ENCODE measurements at places on chromosomes 3 and 15. TPM values are rescaled to one million over a fixed set of nuclear protein-coding genes. Genes with fewer than 3 reads are reported as not detected.

ZMYND10 gene
- 1.3 TPM for total RNA-seq

PRSS50 gene
- 2.6 TPM for total RNA-seq

SLC9C1 gene
- total RNA-seq, result not detected

DNA sequence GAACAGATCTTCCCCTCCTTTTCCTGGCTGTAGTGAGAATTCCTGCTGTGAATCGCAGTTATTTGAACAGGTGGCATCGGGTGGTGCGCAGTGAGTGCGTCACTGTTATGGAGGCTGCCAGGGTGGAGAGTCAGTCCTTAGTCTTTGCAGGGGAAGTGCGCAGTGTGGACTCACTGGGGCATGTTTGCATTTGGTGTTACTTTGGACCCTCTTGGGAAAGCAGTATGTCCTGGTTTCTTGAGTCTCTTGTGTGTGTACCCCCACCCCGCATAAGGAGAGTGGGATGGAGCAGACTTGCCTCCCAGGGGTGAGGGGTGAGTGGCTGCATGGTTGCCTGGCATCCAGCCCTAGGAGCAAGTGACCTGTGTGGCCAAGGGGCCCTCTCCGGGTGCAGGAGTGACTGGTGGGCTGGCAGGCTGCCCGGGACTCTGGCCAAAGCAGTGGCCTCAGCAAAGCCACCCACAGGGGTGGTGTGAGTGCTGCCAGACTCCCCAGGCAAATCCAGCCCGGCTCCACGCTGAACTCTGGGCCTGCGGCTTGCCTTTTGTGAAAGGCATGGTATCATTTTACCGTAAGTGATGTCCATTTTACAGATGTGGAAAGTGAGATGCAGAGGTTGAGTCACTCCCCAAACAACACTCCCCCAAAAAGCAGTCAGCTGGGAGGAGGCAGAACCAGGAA lies 46.4 kb downstream of the DNASE1L3 start:
- peak overlapping the region; percentile 88 for H3K27ac ChIP-seq
- peaks cover 2% of the 10 kb centered on the region for H3K36me3 ChIP-seq
- peak; percentile 96 for DNase-seq
- no peaks in the 10 kb centered on the region for H3K27me3 ChIP-seq
- H3K4me1 ChIP-seq, result peaks cover 76% of the 10 kb centered on the region

DNA sequence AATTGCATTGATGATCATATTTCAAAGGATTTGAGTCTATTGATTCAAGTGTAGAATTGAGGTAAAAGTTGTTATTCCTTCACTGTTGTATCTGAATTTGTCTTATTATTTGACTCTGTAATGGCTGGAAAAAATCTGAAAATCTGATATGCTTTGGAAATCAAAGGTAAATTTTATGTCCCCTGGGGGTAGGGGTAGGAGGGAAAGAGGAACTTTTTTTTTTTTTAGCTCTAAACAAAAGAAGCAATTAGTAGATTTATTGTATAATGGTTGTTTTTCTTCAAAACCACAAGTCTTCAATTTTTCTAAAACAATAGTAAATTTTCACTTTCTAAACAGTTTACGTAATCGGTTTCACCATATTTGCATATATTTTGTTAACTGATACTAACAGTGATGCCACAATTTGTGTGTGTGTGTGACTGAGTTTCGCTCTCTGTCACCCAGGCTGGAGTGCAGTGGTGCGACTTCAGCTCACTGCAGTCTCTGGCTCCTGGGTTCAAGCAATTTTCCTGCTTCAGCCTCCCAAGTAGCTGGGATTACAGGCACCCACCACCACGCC lies 91.7 kb upstream of the GOLGA6L4 start:
- H3K4me3 ChIP-seq, result no peak overlapping the region
- H3K27me3 ChIP-seq, result no peaks in the 10 kb centered on the region
- no peaks in the 10 kb centered on the region for H3K4me1 ChIP-seq
- DNase-seq, result no peak
- H3K27ac ChIP-seq, result no peak overlapping the region

- no peaks in the 10 kb centered on the region for H3K27me3 ChIP-seq
- H3K27ac ChIP-seq, result no peak overlapping the region
- no peaks in the 10 kb centered on the region for H3K36me3 ChIP-seq
- H3K4me3 ChIP-seq, result no peak overlapping the region
Measured at GRCh38 chr3:67009716-67010115, 11.6 kb downstream of the KBTBD8 start.

DNA sequence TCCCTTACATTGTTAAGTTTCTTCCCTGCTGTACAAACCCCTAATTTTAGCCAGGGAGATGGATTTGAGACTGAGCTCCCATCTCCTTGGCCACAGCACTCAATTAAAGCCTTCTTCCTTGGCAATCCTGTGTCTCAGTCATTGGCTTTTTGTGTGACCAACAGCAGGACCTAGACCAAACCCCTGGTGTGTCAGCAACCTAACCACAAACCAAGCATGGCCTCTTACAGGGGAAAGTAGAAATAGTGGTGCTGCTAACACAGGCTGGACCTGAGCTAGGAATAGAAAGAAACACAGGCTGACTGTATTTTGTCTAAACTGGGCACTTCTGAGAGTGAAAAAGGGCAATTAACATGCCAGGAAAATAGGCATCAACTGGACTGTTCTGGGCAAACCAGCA lies 37.9 kb downstream of the PPCDC start:
- no peak overlapping the region for H3K27ac ChIP-seq
- H3K27me3 ChIP-seq, result no peaks in the 10 kb centered on the region
- no peak for DNase-seq
- H3K4me1 ChIP-seq, result peaks cover 15% of the 10 kb centered on the region
- H3K36me3 ChIP-seq, result no peaks in the 10 kb centered on the region

- H3K4me3 ChIP-seq, result no peak overlapping the region
- no peaks in the 10 kb centered on the region for H3K4me1 ChIP-seq
- no peaks in the 10 kb centered on the region for H3K27me3 ChIP-seq
- H3K27ac ChIP-seq, result no peak overlapping the region
- no peaks in the 10 kb centered on the region for H3K36me3 ChIP-seq
Measured at GRCh38 chr15:82093325-82093724, 47.5 kb upstream of the MEX3B start.

DNA sequence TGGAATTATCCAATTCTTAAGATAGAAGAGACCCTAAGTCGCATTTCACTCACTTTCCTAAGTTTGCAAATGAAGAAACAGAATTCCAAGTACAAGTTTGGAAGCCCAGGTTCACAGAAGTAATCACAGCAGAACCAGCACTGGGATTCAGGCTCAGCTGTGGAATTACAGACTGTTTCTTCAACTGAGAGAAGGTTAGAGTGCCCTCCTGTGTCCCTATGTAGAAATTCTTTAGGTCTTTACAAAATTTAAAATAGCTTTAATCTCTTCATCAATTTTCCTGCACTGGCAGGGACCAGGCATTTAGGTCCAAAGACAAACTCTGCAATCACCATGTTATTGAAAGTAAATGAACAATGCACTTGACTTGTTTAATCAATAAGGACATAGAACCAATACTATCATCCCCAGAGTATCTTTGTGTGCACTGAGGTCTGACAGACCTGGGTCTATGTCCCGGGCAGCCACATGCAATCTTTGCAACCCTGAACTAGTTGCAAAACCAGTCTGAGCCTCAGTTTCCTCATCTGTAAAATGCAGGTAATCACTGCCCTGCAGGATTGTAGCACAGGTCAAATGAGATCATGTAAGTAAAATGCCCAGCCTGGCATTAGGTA lies 96.3 kb upstream of the ZBED2 start:
- no peak overlapping the region for H3K4me3 ChIP-seq
- H3K36me3 ChIP-seq, result no peaks in the 10 kb centered on the region
- H3K27me3 ChIP-seq, result no peaks in the 10 kb centered on the region
- H3K27ac ChIP-seq, result no peak overlapping the region

- no peaks in the 10 kb centered on the region for H3K27me3 ChIP-seq
- no peak overlapping the region for H3K4me3 ChIP-seq
- H3K27ac ChIP-seq, result no peak overlapping the region
- no peaks in the 10 kb centered on the region for H3K36me3 ChIP-seq
- H3K4me1 ChIP-seq, result no peaks in the 10 kb centered on the region
- no peak for DNase-seq
Measured at GRCh38 chr3:148366743-148367410, 330.8 kb upstream of the AGTR1 start.

DNA sequence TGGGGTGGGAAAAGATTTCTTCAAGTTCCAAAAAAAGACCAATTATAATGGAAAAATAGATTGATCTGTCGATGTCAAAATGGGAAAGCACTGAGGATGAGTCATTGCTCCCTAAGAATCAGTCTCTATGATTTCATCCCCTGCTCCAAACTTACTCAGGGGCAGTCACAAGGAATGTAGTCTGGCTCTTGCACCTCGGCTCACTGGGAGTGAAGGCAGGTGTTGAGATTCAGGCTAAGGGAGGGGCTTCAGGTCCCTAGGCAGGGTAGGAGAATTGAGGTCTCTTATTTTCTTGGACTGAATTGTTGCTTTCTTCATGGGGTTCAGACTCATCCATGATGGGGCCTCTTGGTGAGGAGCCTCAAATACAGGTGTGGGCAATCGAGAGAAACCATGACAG lies 14.2 kb downstream of the ESYT3 start:
- H3K27ac ChIP-seq, result no peak overlapping the region
- no peaks in the 10 kb centered on the region for H3K27me3 ChIP-seq
- no peaks in the 10 kb centered on the region for H3K36me3 ChIP-seq
